ENCODE measurements at places on chromosomes 6 and 20. TPM values are rescaled to one million over a fixed set of nuclear protein-coding genes. Genes with fewer than 3 reads are reported as not detected.

The MED20 gene
- total RNA-seq, result 21.8 TPM

The B3GALT4 gene
- 5.8 TPM for total RNA-seq

The PROKR2 gene
- 0.66 TPM for total RNA-seq

The CEP250 gene
- 29.9 TPM for total RNA-seq

GRCh38 chr6:159959976-159960384, 8.9 kb upstream of the IGF2R start:
- DNase-seq, result no peak

DNA sequence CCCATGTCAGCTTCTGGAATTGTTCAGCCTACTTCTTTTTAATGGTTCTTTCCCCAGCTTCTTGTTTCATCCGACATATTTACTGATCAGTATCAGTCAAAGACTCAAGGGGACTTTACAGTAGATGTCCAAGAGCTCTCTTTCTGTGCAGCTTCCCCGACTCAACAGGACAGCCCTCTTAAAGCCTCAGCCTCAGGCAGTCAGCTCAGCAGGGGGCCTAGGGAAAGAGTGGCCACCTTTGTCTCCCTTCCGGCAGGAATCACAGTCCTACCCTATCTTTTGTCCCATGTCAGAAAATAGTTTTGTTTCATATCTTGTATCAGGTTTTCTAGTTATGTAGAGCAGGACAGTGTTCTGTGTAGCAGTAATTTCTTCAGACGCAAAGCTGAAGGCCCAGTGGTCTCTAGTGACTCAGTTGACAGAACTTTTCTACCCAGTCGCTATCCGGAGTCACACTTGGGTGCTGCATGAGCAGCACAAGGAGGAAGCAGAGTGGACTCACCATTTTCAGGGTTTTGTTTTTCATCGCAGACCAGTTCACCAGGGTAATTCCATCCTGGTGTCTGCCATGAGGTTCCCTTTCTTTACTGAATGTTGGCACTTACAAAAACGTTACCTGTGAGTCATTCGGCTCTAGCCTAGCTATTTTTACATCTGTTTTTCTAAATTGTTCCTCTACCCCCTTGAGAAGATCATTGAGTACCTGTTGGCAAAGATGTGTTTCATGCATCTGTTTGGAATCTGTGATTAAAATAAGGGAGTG, 47.7 kb downstream of the SPATA2 start:
- no peak for DNase-seq

DNA sequence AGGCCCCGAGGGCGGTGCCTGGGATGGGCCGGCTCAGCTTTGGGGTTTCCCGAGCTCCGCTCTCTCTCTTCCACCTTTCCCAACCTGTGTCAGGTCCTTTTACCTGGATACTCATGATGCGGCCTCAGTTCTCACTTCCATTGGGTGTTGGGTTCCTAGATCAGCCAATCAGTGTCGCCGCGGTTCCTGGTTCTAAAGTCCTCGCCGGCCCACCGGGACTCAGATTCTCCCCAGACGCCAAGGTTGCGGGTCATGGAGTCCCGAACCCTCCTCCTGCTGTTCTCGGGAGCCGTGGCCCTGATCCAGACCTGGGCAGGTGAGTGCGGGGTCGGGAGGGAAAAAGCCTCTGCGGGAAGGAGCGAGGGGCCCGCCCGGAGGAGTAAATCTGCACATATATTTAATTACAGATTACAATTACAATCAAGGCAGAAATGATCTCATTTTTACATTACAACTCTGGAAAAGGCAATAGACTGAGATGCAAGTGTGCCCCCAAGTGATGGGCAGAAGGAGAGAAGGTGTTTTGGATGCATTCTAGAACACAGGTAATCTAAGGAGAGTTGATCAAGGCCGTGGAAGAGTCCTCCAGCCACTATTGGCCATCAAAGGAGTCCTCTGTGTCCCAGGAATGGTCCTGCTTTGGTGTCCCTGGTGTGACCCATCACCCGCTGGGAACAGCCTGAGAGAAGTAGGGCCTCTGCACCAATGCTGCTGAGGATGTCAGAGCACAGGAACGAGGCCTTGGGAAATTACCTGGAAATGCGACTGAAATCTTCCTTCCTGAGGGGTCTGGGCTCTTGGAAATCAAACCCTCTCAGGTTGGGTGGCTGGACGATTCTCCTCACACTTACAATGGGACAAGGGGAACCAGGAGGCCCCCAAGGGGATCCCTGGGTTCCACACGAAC, 34.7 kb upstream of the MICB start:
- DNase-seq, result peak; percentile 59

DNA sequence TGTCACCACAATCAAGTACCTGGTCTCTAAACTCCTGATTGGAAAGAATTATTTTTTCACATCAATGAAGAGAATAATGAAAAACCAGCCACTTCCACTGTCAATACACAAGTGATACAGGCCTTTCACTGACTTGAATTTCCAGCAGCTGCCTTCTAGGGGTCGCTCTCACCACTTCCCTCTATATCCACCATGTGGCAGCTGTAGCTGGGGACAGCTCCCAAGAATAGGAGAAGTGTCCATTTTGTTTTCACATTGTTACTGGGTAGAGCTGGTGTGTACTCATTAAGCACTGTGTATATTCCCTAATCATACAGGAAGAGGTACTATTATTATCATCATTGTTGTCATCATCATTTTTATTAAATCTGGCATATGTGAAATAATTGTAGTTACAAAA, 438.4 kb upstream of the SPTLC3 start:
- DNase-seq, result no peak

GRCh38 chr6:160030103-160030502, 61.2 kb downstream of the IGF2R start:
- peak; percentile 85 for DNase-seq

- no peak for DNase-seq
These were observed 80.6 kb upstream of the PAK5 start for GRCh38 chr20:9919271-9920014.

- DNase-seq, result no peak
These were observed 43.0 kb downstream of the F13A1 start for GRCh38 chr6:6277413-6277812.

DNA sequence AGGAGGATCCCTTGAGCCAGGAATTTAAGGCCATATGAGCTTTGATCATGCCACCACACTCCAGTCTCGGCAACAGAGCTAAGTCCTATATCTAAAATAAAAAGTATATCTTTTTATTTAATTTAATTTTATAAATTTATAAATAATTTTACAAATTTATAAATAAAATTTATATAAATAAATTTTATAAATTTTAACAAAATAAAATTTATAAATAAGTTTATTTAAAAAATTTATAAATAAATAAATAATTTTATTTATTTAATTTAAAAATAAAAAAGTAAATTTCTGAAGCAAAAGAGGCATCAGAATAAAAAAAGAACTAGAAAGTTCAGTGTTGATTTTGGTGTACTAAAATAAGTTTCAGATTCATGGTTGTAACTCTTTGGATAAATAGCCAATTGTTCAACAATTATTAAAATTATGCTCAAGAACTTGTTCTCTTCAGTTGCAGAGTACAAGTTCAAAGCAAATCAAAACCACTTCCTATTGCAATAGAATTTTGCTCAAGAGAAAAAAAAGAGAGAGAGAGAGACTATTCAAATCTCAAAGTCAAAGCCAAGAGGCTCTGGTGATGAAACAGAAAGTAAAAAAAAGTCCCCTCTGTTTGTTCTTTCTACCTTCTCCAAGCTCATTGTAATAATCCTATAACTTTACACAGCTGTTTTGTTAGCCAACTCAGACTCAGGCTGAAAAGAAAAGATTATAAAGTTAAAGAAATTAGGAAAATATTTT, 547.5 kb upstream of the ADGRB3 start:
- no peak for DNase-seq

DNA sequence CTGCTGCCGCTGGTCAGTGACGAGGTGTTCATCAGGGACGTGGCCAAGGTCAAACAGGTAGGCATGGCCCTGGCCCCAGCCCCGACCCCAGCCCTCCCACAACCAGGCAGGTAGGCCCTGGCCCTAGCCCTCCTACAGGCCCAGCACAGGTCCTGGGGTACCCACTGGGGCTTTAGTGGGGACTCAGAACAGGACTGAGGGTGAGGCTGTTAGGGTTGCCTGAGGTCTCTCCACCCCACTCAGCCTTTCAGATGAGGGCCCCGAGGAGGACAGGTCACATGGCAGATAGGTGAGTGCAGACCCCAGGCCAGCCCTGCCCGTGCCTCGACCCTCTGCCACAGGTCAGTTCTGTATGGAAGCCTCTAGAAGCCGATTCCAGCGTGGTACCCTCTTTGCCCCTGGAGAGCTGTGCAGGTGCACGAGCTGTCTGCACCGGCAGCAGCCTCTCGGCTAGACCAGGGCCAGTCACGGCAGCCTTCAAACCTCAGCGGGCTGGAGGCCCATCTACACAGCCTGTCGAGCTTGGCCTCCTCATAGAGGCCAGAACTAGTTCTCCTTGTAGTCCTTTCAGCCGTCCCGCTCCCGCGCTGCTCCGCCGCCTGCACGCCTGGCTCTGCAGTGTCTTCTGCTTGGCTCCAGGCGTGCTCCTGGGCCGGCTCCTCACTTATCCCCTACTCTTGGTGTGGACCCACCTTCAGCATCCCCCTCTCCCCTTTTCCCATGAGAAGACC, 35.5 kb downstream of the PYGB start:
- no peak for DNase-seq

GRCh38 chr20:18012901-18013300, 44.1 kb downstream of the MGME1 start:
- DNase-seq, result no peak

DNA sequence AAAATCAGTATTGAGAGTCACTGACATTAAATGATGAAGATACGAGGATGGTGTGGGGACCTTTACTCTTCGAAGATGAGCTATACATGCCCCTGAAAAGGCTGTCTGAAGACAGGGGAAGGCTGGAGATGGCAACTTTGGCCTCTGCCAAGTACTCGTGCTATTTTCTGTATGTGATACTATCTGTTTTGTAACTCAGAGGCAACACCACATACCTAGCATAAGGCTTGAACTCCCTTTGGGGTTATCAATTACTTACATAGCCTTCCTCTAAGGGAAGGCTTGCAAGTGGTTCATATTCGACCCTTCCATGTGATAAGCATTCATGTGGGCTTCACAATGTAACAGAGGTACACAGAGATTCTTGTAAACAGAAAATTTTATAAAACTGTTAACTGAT, 68.7 kb upstream of the FBXO30 start:
- DNase-seq, result no peak

DNA sequence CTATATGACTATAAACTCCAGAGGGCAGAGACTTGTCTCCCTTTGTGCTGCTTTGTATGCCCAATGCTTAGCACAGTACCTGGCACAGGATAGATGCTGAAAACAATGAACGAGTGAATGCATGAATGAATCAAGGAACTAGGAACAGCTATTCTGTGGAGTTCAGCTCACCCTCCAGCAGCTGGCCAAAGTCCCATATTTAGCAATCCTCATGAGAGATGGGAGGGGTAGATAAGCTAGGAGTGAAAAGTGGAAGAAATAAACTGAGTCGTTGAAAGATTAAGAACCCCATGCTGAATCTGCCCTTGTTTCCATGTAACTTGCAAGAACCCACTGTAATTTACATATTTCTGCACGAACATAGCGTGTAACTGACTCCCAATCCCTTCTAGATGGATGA, 106.5 kb downstream of the MAFB start:
- no peak for DNase-seq

DNA sequence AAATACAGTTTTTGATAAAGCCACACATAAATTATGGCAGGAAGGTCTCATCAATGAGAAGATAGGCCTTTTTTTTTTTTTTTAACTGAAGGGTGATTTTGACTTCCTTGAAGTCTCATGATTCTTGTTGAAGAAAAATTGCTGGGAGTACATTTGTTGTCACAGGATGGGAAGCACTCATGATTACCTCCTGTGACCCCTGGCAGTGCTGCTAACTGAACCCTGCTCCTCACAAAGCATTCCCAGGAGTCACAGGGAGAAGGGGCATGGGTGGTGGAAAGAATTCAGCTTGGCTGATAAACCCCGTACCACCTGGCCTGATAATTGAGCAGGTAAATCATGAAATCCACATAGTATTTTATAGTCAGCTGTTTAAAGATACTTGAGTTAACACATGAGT, 86.9 kb downstream of the CD109 start:
- DNase-seq, result no peak

DNA sequence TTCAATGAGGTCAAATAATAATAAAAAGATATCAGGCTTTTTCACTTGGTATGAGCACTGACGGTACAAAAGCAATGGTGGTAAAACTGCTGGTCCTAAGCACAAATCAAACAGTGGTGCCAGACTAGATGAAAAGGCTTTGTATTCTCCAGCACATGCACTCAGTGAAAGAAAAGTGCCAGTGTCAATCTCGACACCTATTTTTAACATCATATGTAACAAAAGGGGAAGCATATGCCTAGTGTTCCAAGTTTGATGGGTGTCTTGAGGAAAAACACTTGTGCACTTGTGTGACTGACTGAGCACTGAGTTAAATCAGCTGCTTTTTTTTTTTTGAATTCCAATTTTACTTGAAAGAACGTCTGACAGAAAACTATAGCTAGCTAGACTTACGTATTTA, 27.3 kb downstream of the MED23 start:
- DNase-seq, result no peak

DNA sequence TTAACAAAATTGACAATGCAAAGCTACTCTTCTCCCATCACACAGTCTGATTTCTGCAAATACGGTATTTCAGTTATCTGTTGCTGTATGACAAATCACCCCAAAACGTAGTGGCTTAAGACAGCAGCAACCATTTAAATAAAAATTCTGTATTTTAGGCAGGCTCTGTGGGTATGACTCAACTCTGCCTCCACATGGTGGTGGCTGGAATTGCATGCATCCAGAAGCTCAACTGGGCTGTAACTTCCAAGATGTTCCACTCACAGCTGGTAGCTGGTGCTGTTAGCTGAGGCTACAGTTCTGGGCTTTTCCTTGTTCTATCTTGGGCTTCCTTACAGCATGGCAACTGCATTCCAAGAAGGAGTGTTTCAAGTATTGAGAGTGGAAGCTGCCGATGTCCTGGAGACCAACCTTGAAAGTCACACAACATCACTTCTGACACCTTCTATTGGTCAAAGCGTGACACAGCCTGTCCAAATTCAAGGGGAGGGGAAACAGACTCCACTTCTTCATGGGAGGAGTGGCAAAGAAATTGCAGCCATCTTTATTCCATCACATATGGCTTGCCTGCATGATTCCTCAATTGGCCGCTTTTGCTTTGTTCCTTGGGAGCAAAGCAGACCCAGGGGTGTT, 39.7 kb upstream of the TULP1 start:
- DNase-seq, result no peak

GRCh38 chr6:69164564-69165229, 529.6 kb downstream of the ADGRB3 start:
- no peak for DNase-seq

- DNase-seq, result no peak
These were observed 1.4 kb upstream of the TRIM26 start for GRCh38 chr6:30214657-30214982.

DNA sequence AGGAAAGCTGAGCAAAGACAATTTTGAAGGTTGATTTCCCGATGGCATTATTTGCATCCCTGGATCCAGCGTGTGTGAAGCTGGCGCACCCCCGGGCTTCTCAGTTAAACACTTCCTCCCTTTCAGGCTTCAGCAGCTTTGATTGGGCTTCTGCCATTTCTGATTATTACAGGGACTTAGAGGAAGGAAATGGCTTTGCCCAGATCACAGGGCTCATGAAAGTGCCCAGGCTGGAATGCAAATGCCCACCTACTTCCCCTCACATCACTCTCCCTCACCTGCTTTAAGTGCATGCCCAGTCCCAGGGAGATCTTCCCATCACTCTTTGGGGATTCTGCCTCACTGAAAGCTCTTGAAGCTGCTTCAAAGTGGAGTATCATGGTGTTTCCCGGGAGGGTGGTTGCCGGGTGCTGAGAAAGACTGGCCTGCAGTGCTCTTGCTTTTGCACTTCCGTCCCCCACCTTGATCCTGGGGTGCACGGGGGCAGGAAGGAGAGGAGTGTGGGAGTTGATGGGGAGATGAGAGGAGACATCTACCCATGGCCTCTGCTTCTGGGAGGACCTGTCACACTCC, 28.3 kb downstream of the PHACTR3 start:
- no peak for DNase-seq

- DNase-seq, result no peak
These were observed 2.3 kb upstream of the MAS1L start for GRCh38 chr6:29490055-29490454.

Data from spinal cord (tissue), 10 donors.